ENCODE measurements at places on chromosomes 13 and 19.
A peak's percentile ranks its signal among the peaks of the same experiment; 100 is the strongest.

DNA sequence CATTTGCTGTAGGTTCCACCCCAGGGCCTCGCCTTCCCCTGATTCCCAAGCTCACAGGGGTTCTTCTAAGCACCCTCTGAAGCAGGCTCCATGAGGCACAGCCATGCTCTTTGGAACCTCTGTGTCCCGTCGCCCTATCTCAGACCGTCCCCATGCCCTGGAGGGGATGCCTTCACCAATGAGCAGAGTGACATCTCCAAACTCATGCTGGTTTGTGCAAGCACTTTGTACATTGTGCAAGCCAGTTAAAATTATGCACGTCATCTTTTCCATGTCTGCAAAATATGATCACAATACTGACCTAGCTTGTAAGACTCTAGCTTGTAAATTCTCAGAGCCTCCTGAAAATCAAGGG lies 46.5 kb upstream of the RAP2A start:
- H3K4me1 ChIP-seq = no peaks in the 10 kb centered on the region
- peaks cover 69% of the 10 kb centered on the region for H3K36me3 ChIP-seq
- H3K4me3 ChIP-seq = no peak overlapping the region
- no peaks in the 10 kb centered on the region for H3K27me3 ChIP-seq
- DNase-seq = no peak

GRCh38 chr19:55362990-55363716 lies at the start of gene GARIN5B:
TSS of gene GARIN5B (minus strand) at chr19:55363260. CDS start at chr19:55363066, 194 bp downstream.
- H3K4me1 ChIP-seq = no peaks in the 10 kb centered on the region
- H3K27me3 ChIP-seq = no peaks in the 10 kb centered on the region
- no peak within 1 kb of the TSS for H3K4me3 ChIP-seq

DNA sequence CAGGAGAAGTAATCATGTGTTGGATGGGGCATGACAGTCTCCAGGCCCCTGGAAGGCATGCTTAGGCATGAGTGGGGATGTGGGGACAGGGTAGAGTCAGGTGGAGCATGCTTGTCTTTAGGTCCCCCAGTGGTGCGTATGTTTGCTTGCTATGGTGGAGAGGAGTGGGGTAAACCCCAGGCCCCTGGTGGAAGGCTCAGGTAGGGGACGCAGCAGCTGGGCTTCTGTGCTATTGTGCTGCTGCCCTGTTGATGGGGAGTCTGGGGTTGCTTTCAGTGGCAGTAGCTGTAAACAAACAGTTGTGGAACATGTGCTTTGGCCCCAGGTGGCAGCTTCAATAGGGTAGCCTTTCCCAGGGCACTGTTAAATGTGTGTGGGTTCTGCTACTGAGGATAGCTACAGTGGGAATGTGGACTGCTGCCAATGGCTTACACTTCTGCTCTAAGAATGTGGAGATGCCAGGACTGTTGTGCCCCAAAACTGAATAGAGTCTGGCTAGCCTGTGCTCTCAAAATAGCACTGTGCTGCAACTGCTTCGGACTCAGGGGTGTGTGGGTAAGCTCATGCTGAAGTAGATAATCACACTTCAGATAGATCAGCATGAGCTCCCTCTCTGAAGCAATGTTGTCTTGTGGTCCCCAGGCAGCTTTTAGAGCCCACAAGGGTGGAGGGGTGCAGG lies 1257.3 kb downstream of the DIAPH3 start:
- no peak overlapping the region for H3K4me3 ChIP-seq
- no peak overlapping the region for H3K27ac ChIP-seq
- H3K4me1 ChIP-seq = no peaks in the 10 kb centered on the region
- no peak for DNase-seq
- no peaks in the 10 kb centered on the region for H3K36me3 ChIP-seq
- H3K27me3 ChIP-seq = no peaks in the 10 kb centered on the region

GRCh38 chr19:40610396-40611064 lies 9.4 kb downstream of the LTBP4 start:
- no peaks in the 10 kb centered on the region for H3K27me3 ChIP-seq
- no peak for DNase-seq
- H3K27ac ChIP-seq = no peak overlapping the region
- H3K4me1 ChIP-seq = peaks cover 22% of the 10 kb centered on the region

- H3K4me1 ChIP-seq = peaks cover 19% of the 10 kb centered on the region
- no peak overlapping the region for H3K4me3 ChIP-seq
- no peaks in the 10 kb centered on the region for H3K27me3 ChIP-seq
- peak; percentile 92 for DNase-seq
Measured at GRCh38 chr13:87123987-87124784, 547.0 kb upstream of the SLITRK5 start.

GRCh38 chr19:42445948-42446347 lies 3.2 kb upstream of the CXCL17 start:
- no peak for DNase-seq
- H3K4me1 ChIP-seq = peaks cover 68% of the 10 kb centered on the region
- no peak overlapping the region for H3K4me3 ChIP-seq
- no peaks in the 10 kb centered on the region for H3K36me3 ChIP-seq
- no peaks in the 10 kb centered on the region for H3K27me3 ChIP-seq
- no peak overlapping the region for H3K27ac ChIP-seq

GRCh38 chr13:28349907-28350654 lies 144.8 kb downstream of the FLT1 start:
- peaks cover 93% of the 10 kb centered on the region for H3K27me3 ChIP-seq
- H3K36me3 ChIP-seq = no peaks in the 10 kb centered on the region
- H3K27ac ChIP-seq = no peak overlapping the region
- no peak for DNase-seq
- H3K4me3 ChIP-seq = no peak overlapping the region
- H3K4me1 ChIP-seq = no peaks in the 10 kb centered on the region
